Thoracic aorta (tissue), 2 donors: ENCODE measurements at places on chromosomes 4 and X. TPM values are rescaled to one million over a fixed set of nuclear protein-coding genes. Genes with fewer than 3 reads are reported as not detected.
A peak's percentile ranks its signal among the peaks of the same experiment; 100 is the strongest.

The SLC38A5 gene
- total RNA-seq: 4.9 TPM

The UCHL1 gene
- 146 TPM for total RNA-seq

GRCh38 chrX:77009691-77010090 is 437.5 kb upstream of the FGF16 start:
- no peaks in the 10 kb centered on the region for H3K27me3 ChIP-seq
- H3K36me3 ChIP-seq: no peaks in the 10 kb centered on the region
- DNase-seq: peak; percentile 29

DNA sequence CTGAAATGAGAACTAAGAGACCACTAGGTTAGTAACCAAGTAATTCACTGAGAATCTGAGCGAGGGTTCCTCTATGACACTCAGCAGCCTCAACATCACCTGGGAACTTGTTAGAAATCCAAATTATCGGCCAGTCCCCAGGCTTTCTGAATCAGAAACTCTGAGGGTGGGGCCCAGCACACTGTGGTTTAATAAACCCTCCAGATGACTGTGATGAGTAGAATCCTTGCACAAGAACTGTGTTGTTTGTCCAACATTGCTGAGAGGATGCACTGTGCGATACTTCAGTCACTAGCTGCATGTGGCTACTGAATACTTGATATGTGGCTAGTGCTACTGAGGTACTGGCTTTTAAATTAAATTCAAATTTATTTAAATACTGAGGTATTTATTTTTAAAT is 243.9 kb downstream of the MAML3 start:
- H3K4me3 ChIP-seq: no peak overlapping the region
- no peak for DNase-seq
- H3K27me3 ChIP-seq: no peaks in the 10 kb centered on the region
- no peak overlapping the region for H3K27ac ChIP-seq
- peaks cover 11% of the 10 kb centered on the region for H3K4me1 ChIP-seq

DNA sequence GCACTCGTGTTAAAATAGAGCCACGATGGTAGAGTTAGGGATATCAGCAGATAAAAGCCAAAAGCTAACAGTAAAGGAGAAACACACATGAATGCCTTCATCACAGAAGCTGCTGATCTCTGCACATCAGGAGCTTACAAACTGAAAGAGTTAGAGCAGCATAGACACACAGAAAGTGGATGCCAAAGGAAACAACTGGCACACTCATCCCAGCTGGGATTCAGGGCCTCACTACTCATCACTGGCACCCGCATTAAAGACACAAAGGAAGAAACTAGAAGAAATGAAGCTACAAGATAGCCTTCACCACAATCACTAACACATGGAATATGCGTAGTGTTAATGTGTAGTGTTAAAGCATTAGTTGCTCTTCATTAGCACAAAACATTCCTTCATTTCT is 156.4 kb upstream of the TBL1X start:
- no peak overlapping the region for H3K27ac ChIP-seq
- H3K27me3 ChIP-seq: no peaks in the 10 kb centered on the region
- no peak for DNase-seq
- peaks cover 12% of the 10 kb centered on the region for H3K4me1 ChIP-seq
- no peak overlapping the region for H3K4me3 ChIP-seq

DNA sequence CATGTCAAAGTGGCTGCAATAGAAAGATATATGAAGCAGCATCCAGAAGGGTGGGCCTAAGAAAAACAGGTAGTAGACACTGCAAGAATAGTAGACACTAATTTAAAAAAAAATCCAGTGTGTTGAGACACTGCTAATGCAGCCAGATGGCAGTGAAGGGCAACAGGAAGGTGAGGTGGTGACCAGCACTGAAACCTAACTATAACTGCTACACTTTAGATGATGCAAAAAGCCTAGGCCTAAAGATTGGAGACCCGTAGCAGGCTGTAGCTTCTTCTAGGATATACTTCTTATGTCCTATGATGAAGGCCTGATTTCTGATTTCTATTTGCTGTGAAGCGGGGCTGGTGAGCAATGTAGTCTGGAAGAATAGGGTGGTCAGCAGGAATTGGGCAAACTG is 38.7 kb upstream of the SH3KBP1 start:
- peaks cover 4% of the 10 kb centered on the region for H3K4me1 ChIP-seq
- H3K4me3 ChIP-seq: no peak overlapping the region
- no peak overlapping the region for H3K27ac ChIP-seq
- no peaks in the 10 kb centered on the region for H3K36me3 ChIP-seq
- H3K27me3 ChIP-seq: no peaks in the 10 kb centered on the region
- no peak for DNase-seq
